ENCODE measurements at places on chromosomes 3 and 15. TPM values are rescaled to one million over a fixed set of nuclear protein-coding genes. Genes with fewer than 3 reads are reported as not detected.

IL17RB gene
- 0.22 TPM for total RNA-seq

CD200 gene
- total RNA-seq = 4.9 TPM

CIB2 gene
- total RNA-seq = 1.9 TPM

SCAMP5 gene
- 16.9 TPM for total RNA-seq

C2CD4A gene
- total RNA-seq = 1.3 TPM

IGSF11 gene
- total RNA-seq = 0.07 TPM

ARHGEF26 gene
- 0.80 TPM for total RNA-seq

GABRA5 gene
- total RNA-seq = not detected

ZNF106 gene
- total RNA-seq = 107 TPM

WDR76 gene
- 26.7 TPM for total RNA-seq

LMAN1L gene
- under 0.01 TPM for total RNA-seq

ALDH1A2 gene
- total RNA-seq = 2.3 TPM

SENP8 gene
- 1.9 TPM for total RNA-seq

ONECUT1 gene
- not detected for total RNA-seq

PCLAF gene
- 93.0 TPM for total RNA-seq

PARP15 gene
- 0.57 TPM for total RNA-seq

GTF2A2 gene
- total RNA-seq = 64.1 TPM

UBE2E2 gene
- 37.5 TPM for total RNA-seq

FGF12 gene
- 1.7 TPM for total RNA-seq

SI gene
- not detected for total RNA-seq

TUSC7 gene
- not detected for total RNA-seq

ALDH1A3 gene
- total RNA-seq = 30.6 TPM

CNTN4 gene
- total RNA-seq = not detected

GOLGA8S gene
- total RNA-seq = 0.07 TPM

ETFA gene
- total RNA-seq = 141 TPM

HGD gene
- total RNA-seq = 0.13 TPM

FEM1B gene
- 50.8 TPM for total RNA-seq

XCR1 gene
- not detected for total RNA-seq

TMEM108 gene
- 0.29 TPM for total RNA-seq

EIF4G1 gene
- total RNA-seq = 394 TPM

MEIS2 gene
- total RNA-seq = 37.7 TPM

GOLGA8G gene
- not detected for total RNA-seq

LNP1 gene
- total RNA-seq = 2.2 TPM

SENP5 gene
- total RNA-seq = 55.3 TPM

SPSB4 gene
- under 0.01 TPM for total RNA-seq

CRABP1 gene
- total RNA-seq = not detected

GOLGA6B gene
- not detected for total RNA-seq

OR5H6 gene
- not detected for total RNA-seq

SLC30A4 gene
- total RNA-seq = 6.8 TPM

ACKR4 gene
- 4.0 TPM for total RNA-seq

FHIT gene
- total RNA-seq = 2.5 TPM

TM6SF1 gene
- total RNA-seq = 42.3 TPM

LTK gene
- 0.13 TPM for total RNA-seq

UNC13C gene
- under 0.01 TPM for total RNA-seq

IL12A gene
- 0.65 TPM for total RNA-seq

THAP10 gene
- total RNA-seq = 3.9 TPM

POPDC2 gene
- 0.43 TPM for total RNA-seq

CYP11A1 gene
- total RNA-seq = not detected

GATA2 gene
- 38.3 TPM for total RNA-seq

CLDN18 gene
- not detected for total RNA-seq

KBTBD13 gene
- not detected for total RNA-seq

CFAP91 gene
- total RNA-seq = 0.13 TPM

COMMD4 gene
- 48.7 TPM for total RNA-seq

SAMMSON gene
- total RNA-seq = not detected

CKMT1A gene
- not detected for total RNA-seq

CCR9 gene
- total RNA-seq = not detected

TM4SF1 gene
- total RNA-seq = 906 TPM

Data from thoracic aorta endothelial cell (primary cell).